SK-N-MC (cell line): ENCODE measurements at places on chromosomes 4 and X.

GRCh38 chr4:38080061-38080974 lies 120.1 kb downstream of the PTTG2 start:
- no peak for DNase-seq

- no peak for DNase-seq
Observed at GRCh38 chrX:43822014-43822413, 60.2 kb downstream of the MAOB start.

- DNase-seq = no peak
Observed at GRCh38 chr4:33160126-33160525, 2440.0 kb downstream of the PCDH7 start.

GRCh38 chrX:67648361-67648760 lies 104.5 kb downstream of the AR start:
- no peak for DNase-seq

DNA sequence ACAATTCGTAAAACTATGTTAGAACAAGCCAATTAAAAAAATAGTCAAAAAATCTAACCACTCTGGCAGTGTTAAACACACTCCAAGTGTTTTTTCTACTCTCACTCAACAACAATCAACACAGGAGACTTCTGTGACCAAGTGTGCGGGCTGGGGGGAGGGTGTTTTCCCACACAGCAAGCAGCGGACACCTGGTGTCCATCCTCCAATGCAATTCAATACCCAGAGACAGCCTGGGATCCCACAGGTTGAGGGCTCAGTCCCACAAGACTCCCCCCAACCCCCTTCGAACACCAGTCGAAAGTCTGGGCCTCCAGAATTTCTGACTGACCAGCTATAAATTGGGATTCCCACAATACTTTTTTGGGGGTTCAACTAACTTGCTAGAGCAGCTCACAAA lies 8.3 kb upstream of the PIM2 start:
- no peak for DNase-seq

DNA sequence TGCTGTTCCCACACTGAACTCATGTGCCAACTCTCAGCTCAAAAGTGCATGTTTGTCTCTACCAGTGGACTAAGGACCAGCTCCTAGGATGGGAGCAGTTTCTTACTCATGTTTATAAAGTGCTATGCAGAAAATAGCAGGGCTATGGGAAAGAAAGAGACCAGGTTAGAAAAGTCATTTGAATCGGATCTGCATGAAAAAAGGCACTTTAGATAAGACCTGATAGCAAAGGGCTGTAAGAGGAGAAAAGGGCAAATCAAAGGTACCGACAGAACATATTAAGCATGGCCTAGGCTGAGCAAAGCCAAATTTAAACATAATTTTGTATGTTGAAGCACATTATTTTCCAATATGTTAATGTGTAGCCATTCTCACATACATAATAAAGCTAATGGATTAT lies 362.3 kb upstream of the ZFP42 start:
- no peak for DNase-seq

- no peak for DNase-seq
Observed at GRCh38 chr4:144204431-144204830, 63.9 kb upstream of the GYPA start.

DNA sequence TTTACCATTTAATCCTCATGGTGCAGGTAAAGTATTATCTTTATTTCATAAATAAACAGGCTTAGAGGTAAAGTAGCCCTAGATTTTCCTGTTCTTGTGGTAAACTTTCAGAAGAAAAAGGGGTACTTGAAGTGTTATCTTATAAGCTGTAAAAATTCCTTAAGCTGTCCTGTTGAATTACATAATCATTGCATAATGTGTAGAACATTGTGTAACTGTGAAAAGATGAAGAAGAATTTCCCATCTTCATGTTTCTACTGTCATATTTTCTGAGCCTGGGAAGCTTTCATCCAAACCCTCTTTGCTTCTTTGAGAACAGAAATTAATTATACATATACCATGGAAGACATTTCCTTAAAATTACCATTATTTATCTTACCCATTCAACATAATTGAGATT lies 90.5 kb downstream of the ELOVL6 start:
- DNase-seq = no peak

DNA sequence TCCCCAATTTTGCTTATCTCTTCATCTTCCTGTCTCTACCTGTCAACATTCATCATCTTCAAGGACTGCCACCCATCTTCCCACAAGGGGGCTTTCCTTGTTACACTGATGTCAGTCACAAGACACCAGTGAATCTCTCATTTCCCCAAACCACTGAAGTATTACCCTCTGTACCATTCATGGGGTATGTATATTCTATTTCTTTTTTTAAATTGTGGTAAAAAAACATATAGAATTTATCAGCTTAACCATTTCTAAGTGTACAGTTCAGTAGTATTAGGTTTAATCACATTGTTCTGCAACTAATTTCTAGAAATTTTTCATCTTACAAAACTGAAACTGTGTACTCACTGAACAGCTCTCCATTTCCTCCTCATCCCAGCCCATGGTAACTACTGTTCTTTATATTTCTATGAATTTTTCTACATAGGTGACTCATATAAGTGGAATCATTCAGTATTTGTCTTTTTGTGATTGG lies 98.6 kb downstream of the LARP7 start:
- no peak for DNase-seq

DNA sequence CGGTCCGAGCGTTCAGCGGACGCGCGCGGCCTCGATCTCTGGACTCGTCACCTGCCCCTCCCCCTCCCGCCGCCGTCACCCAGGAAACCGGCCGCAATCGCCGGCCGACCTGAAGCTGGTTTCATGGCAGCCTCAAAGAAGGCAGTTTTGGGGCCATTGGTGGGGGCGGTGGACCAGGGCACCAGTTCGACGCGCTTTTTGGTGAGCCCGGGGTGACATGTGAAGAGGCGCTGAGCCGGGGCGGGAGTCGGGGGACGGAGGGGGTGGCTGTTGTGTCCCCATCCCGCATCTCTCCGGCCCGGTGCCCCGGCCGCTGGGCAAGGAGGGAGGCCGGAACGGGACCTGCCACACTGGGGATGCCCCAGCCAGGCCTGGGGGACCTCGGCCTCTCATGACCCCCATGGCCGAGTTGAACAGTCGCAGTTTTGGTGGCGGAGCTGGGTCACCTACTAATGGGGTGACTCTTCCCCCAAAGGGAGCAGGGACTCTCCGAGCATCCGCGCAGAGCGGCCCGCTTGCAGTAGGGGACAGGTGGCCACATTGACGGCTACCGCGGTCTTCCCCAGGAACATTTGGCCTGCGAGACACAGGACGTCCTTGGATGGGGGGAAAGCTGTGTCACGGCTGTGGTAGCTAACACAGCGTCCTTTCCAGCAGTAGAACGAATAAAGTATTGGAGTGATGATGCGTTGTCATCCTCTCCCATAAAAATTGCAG lies at the start of gene GK:
Gene GK (plus strand): TSS at position 9 of the 717 bp plus-strand sequence. CDS start 115 bp downstream, at position 124.
- no peak for DNase-seq

- no peak for DNase-seq
Observed at GRCh38 chr4:170887396-170887795, 797.6 kb upstream of the AADAT start.

- DNase-seq = no peak
Observed at GRCh38 chr4:75099321-75099720, 166.4 kb downstream of the PARM1 start.

DNA sequence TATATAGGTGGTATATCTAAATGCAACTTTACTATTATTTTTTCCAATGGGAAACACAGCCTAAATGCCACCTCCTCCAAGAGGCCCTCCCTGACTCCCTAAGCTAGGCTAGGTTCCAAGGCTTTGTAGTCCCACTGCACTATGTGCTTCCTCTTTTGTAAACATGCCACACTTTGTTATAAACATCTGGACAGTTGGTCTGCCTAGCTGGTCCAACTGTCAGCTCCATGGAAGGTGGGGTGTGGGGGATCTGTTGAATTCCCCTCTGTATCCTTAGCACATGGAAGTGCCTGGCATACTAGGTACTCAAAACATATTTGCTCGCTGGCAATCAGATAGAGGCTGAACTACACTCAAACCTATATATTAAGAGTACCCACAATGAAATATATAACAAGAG lies 63.4 kb downstream of the SLC9A7 start:
- no peak for DNase-seq

GRCh38 chr4:77861495-77861894 lies 1.1 kb upstream of the MRPL1 start:
- no peak for DNase-seq

- no peak for DNase-seq
Observed at GRCh38 chr4:38904090-38904666, 36.6 kb downstream of the FAM114A1 start.

DNA sequence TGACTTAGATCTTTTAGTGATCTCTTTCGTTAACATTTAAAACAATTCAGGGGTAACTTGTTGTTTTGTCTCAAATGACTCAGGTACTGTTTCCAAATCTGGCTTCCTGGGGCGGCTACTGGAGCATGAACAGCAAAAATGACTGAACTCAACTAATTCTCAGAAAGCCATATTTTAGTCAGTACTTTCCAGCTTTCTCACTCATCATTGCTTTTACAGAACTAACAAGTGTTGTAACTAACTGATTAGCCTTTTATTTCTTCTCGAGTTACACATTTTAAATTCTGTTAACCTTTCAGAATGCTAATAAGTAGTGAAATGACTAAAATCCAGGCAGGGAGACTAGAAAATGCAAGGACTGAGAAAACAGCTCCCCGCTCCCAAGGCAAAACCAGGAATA lies 55.3 kb downstream of the JADE3 start:
- no peak for DNase-seq

DNA sequence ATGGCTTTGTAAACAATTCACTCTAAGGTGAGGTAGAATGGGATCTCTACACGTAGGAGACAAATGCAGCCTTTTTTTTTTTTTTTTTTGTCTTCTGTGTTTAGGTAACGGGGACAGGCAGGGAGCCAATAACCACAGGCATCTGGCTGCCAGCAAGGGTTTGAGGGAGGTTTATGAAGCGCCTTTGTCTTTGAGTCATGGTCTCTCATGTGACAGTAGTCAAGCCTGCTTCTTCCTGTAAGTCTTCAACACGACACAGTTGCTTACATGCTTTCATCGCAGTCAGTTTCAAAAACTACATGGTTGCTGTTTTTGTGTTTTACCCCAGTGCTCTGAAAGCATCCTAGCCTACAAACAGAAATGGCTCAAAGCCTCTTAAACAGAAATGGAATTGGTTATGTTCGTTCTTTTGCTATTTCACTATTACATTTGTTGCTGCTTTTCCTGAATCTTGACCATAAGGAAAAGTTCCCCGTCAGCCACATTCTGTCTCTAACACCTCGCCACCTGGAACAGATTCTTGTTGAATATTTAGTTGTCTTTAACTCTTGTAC lies 127.8 kb upstream of the METTL14 start:
- no peak for DNase-seq
